ENCODE measurements at places on chromosomes 7 and 10. TPM values are rescaled to one million over a fixed set of nuclear protein-coding genes. Genes with fewer than 3 reads are reported as not detected.

The ATRNL1 gene
- total RNA-seq: 6.4 TPM

The FRMPD2 gene
- total RNA-seq: not detected

DNA sequence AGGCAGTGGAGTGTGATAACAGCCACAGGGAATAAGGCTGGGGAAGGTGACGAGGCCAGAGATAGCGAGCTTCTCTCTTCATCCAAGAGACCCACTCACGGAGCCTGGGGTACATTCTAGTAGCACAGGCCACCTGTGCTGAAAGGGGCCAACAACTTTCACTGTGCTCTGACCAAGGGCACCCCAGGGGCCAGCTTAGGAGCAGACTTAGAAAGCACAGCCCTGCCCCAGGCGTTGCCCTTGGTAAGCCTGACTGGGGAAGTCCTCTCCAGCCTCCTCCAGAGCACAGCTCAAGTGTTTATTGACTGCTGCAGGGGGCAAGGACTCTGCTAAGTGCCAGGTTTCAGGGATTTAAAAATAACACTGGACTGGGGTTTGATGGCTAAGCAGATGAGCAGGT is 44.7 kb downstream of the EBF3 start:
- DNase-seq: no peak

GRCh38 chr7:39432368-39432767 is 133.8 kb upstream of the YAE1 start:
- no peak for DNase-seq

The DGKI gene
- under 0.01 TPM for total RNA-seq

DNA sequence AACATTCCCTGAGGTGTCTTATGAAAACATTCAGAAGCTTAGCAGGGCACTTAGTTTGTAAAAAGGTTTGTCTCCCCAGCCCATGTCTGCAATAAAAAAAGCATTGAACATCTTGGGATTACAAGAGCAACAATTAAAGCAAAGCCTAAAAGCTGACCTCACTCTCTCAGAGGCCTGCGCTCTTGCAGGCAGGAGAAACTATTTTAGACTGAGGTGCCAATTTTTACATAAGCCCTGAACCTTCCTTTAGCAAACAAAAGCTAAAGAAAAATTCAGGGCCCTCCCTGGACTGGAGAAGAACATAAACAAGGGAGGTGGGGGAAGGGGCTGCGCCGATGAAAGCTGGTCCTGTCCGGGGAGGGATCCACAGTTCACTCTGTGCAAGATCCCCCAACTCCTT is 312.7 kb upstream of the RNF32 start:
- no peak for DNase-seq

DNA sequence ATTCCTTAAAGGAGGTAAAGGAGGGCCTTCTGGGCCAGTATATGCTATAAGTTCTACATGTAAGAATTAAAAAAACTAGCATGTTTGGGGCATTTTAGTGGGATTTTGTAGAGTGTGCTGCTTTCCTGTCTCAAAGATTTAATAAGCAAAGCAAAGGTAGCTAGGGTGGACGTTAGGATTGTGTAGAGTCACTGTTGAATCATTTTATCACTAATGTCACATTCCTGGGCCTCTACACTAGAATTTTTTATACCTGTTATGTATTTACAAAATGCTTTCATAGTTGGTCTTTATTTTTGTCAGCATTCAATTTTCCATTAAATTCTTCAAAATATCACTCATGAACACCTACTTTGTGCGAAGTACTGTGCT is 139.4 kb upstream of the PHYHIPL start:
- DNase-seq: no peak

GRCh38 chr7:124813994-124814798 is 48.6 kb upstream of the GPR37 start:
- no peak for DNase-seq

DNA sequence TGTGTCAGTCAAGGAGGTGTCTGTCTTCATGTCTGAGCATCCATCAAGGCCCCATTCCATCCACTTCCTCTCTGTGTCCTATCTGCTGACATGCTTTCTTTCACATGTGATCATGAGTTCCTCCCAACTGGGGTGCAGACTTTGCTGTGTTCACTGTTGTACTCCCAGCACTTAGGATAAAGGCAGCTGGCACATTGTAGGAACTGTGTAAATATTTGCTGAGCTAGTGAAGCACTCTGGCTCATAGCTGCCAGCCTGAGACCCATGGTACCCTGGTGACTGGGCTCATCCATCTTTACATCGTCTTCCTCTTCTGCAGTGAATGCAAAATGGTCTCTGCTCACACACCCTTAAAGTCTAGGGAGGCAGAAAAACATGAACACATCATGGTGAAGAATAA is 242.2 kb upstream of the IGFBP3 start:
- peak; percentile 11 for DNase-seq

The MYPN gene
- not detected for total RNA-seq

- DNase-seq: no peak
These were observed 119.0 kb downstream of the CREB5 start for GRCh38 chr7:28531291-28531690.

The SPDYE6 gene
- total RNA-seq: not detected

DNA sequence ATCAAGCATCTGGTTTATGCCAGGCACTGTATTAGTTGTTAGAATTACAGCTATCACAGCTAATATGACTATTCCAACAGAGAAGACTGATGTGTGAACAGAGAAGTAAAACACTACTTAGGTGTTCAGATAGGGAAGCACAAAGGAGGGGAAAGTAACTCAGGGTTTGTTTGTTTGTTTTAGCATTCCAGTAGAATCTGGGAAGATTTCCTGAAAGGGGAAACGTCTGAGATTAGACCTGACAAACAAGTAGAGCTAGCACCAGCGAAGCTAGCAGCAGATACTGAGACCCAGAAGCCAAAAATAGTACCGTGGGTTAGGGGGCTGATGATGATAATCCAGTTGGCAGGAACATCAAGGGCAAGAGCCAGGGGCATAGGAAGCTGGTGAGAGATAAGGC is 28.8 kb upstream of the KLHL7 start:
- no peak for DNase-seq

DNA sequence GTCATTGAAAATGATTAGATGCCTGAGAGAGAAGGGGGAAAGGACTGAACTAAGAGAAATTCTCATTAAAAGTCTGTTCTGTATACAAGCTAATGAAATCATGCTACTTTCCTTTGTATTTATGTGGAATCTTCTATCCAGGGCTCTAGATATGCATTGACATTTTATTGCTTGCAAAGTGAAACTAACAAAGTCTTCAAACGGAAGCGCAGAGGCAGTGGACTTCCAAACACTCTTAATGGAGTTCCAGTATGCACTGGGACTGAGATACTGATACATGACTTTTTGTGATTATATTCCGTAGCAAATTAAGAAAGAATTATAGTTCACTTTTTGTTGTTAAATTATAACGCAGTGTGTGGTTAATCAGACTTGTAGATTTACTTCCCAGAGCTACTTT is 166.8 kb upstream of the TBX20 start:
- no peak for DNase-seq

- DNase-seq: no peak
These were observed 276.8 kb downstream of the KCNMA1 start for GRCh38 chr10:77360835-77361234.

The ADRA2A gene
- total RNA-seq: 1.7 TPM

GRCh38 chr7:107944411-107945169 is 53.6 kb downstream of the DLD start:
- DNase-seq: no peak
